ENCODE measurements at places on chromosomes 11 and 22.

DNA sequence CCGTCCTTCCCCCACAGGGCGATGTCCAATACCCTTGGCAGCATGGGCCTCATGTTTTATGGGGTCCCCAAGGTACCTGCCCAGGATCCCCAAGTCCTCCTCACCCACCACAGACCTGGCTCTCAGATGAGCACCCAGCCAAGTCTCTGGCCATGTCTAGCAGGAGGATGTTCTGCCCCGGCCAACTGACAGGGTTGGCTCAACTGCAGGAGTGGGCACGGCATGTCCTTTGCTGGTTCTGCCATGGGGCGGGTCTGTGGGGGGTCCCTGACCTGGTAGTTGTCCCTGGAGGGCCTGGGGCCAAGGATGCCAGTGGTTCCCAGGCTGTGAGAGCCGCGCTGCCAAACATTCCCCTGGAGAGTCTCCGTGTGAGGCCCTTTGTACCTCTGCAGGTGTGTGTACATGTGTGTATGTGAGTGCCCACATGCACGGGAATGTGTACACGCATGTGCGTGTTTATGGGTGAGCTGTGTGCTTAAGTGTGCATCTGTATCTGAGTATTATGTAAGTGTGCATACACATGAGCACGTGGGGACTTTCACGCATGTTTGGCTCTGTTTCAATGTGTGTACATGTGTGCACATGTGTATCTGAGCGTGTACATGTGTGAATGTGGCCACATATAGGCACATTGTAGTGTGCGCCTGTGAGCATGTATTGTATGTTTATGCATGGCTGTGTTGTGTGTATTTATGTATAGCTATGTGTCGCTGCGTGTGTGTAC is 85.5 kb downstream of the KCNQ1 start:
- no peak for DNase-seq

GRCh38 chr22:26588729-26589366 is 1.1 kb downstream of the TPST2 start:
- DNase-seq = no peak

DNA sequence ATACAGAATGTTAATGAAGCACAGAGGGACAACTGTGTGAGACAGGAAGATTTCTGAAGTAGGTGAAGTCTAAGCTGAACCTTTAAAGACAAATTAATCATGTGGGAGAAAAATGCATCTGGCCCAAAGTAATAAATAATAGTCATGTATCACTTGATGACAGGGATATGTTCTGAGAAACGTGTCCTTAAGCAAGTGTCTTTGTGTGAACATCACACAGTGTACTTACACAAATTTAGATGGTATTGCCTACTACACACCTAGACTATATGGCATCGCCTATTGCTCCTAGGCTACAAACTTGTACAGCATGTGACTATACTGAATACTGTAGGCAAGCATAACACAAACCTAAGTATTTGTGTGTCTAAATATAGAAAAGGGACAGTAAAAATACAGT is 112.6 kb downstream of the APOL5 start:
- DNase-seq = no peak

DNA sequence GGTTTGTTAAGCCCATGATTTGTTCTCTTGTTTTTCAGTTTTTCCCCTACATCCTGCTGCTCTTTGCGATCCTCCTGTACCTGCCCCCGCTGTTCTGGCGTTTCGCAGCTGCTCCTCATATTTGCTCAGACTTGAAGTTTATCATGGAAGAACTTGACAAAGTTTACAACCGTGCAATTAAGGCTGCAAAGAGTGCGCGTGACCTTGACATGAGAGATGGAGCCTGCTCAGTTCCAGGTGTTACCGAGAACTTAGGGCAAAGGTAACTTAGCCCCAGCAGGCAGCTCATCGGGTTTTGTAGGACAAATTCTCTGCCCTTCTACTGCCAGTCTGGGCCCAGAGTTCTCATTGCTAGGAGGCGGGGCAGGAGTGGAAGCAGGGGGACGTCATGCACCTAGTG is 49.7 kb downstream of the PANX1 start:
- no peak for DNase-seq

- no peak for DNase-seq
Measured at GRCh38 chr22:27571463-27572277, 229.9 kb downstream of the MN1 start.

- no peak for DNase-seq
Measured at GRCh38 chr11:8812438-8812837, 98.6 kb upstream of the AKIP1 start.

DNA sequence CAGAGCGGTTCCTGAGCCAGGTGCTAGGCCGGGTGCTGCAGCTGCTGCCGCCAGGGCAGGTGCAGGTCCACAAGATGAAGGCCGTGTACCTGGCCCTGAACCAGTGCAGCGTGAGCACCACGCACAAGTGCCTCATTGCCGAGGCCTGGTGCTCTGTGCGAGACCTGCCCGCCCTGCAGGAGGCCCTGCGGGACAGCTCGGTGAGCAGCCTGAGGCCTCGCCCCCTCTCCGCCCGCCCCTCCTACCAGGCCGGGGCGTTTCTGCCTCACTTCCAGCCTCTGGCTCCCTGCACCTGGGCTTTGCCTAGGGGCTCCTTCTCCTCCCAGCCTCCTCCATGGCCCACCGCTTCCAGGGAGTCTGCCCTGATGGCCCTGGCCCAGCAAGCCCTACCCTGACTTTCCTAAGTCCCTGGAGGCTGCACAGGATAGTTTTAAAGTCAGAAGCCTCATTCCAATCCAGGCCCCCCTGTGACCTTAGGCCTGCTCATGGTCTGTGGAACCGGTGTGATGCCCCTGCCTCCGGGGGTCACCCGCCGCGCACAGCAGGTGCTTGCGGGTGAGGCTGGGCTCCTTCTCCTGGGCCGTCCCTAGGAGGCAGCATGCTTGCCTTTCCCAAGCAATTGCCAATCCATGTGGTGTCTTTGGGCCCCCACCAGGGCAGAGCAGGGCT is 5.5 kb downstream of the TCIRG1 start:
- no peak for DNase-seq

- no peak for DNase-seq
Measured at GRCh38 chr11:91624021-91624420, 600.6 kb upstream of the FAT3 start.

DNA sequence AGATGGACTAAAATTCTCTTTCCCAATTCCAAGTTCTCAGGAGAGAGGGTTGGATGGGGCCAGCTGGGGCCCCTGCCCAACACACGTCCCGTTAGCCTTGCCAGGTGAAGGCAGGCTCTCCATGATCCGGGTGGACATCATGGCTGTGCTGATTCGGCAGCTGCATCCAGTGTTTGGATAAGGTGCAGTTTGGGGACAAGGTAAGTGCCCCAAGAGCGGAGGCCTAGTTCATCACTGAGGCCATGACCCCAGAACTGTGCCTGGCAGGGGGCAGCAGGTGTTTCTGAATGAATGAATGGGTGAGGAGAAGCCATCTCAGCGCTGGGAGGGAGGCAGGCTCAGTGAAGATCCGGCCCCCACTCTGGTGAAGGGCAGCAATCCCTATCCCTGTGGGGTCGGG is 520.4 kb downstream of the TBC1D22A start:
- DNase-seq = no peak

- no peak for DNase-seq
Measured at GRCh38 chr11:48123254-48123875, 93.2 kb upstream of the OR4B1 start.

DNA sequence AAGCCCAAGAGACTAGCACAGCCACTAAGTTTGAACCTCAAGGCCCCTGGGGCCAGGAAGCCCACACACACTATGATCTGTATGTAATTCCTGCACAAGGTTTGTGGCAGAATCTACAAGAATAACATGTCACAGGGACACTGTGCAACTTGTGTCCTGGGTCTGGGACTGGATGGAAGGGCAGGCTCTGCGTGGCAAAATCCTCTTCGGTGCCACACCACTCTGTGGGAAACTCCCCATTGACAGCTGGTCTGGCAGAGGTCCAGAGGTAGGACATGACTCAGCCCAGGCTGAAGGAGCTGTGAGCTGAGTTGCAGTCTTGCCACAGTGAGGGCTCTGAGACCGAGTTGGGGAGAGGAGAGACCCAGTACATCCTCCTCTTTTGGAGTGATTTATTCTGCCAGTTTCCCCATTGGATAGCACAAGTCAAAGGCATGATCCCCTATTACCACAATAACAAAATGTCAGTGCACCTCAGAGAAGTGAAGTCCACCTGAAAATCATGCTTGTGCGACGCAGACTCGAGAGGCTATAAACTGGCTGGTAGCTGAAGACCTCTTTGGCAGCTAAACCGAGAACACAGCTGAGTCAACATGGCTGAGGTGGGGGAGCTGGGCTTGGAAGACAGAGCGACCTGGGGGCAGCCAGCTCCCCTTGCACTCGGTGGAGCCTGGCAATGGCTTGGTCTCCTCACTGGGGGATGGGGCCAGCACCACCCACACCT is 23.3 kb upstream of the SERPIND1 start:
- DNase-seq = no peak

GRCh38 chr11:60863550-60864521 is 3.5 kb upstream of the ZP1 start:
- DNase-seq = no peak

- DNase-seq = no peak
Measured at GRCh38 chr11:8807544-8808225, 103.3 kb upstream of the AKIP1 start.

GRCh38 chr11:94767291-94767690 is 865 bp upstream of the AMOTL1 start:
- no peak for DNase-seq

DNA sequence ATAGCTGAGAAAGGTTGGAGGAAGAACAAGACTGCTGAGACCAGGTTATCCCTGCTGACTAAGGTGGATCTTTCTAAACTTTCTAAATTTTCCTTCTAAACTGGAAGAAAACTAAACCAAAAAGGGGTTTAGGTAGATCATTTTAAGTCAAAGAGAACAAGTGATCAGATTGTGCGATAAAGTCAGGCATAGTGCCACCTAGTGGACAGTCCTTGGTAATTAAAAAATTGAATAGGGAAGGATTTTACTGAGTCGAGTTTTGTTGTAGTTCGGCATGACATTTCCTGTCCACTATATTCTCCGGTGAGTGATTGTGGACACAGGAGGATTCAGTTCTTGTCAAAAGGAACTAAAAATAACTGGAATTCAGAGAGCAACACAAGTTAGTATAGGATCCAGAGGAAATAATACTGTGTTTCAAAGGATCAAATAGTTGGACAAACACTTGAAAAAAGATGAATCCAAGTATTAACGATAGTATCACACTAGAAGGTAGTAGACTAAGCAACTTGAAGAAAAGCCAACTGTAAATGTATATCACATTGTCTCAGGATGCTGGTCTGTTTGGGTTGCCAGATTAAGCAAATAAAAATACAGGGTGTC is 1236.4 kb downstream of the FAM181B start:
- DNase-seq = no peak

DNA sequence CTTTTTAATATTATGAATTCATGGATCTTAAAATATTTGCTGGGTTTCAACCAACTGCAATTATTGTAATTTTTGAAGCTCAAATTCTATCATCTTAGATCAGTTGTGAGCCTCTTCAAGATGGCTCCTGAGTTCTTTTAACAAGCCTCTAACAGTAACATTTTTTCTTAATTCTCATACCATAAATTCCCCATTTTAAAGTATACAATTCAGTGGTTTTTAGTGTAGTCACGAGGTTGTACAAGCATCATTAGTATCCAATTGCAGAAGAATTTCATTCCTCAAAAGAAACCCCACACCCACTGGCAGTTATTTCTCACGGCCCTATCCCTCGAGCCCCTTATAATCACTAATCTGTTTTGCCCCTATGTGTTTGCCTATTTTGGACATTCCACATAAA is 270.8 kb downstream of the SBF2 start:
- no peak for DNase-seq

- no peak for DNase-seq
Measured at GRCh38 chr22:36197065-36197440, 4.6 kb downstream of the APOL4 start.

DNA sequence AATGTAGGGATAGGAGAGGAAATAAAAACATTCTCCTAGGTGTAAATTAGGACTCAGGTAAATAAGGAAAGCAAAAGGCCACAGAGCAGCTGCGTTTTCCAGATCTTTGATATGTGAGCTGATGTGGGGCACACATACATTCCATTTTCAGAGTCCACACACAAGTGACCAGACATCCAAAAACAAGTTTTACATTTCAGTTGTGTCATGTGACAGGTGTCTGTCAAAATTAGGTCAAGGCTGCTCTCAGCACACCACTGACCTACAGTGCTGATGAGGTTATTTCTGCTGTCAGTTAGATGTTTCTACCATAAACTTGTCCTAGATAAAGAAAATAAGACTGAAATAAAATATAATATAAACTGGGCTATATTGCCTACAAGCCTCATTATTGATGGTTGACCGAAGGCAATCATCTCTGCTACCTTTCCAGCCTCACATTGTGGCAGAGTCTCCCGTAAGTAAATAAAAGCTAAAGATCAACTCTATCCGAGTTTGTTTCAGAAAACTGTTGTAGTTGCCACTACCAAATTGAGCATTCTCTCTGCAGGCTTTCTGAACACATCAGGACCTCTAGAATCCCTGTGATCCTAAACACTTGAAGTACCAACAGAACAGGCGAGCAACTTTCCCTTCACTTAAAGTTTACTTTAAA is 7.9 kb downstream of the ARHGAP20 start:
- DNase-seq = no peak

GRCh38 chr11:35036639-35037038 is 102.3 kb upstream of the CD44 start:
- DNase-seq = no peak

GRCh38 chr11:130671801-130672700 is 223.6 kb downstream of the ADAMTS15 start:
- DNase-seq = no peak

GRCh38 chr11:67483831-67484665 is 1.2 kb downstream of the AIP start:
- no peak for DNase-seq

- DNase-seq = no peak
Measured at GRCh38 chr22:33957086-33957485, 36.8 kb upstream of the LARGE1 start.

DNA sequence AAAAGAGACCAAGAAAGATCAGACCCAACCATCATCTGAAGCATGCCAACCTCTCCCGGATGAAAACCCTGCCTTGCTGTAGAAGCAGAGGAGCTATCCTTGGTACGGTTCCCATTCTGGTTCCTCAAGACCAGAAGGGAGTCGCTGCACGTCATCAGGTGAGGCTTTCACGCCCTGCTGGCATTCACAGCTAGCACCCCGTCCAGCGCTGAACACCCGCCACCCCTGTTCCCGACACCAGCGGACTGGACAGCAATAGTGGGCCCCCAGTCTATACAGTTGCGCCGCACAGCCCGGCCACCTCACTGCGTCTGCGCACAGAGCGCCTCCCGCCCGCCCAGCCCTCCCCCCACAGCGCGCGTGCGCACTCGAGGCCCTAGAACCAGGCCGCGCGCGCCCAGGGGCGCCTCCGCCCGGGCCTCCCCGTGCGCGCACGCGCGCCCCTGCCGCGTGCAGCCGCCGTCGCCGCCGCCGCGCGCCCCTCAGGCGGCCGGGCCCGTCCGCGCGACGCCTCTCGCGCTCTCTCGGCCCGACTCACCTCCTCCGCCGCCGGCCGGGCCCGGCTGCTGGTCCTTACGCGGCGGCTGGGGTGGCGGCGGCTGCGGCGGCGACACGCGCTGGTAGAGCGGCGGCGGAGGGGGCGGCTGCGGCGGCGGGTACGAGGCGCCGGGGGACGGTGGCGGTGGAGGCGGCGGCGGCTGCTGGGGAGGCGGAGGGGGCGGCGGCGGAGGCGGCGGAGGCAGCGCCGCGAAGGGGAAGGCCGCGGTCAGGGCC is 706 bp downstream of the SF1 start:
- DNase-seq = peak; percentile 57

Data from activated T-helper 1 cell treated with anti-CD3 and anti-CD28 coated beads, Interleukin-2, amount 50 U/mL, for 16 hours (primary cell).